ENCODE measurements at places on chromosomes 3 and 15. TPM values are rescaled to one million over a fixed set of nuclear protein-coding genes. Genes with fewer than 3 reads are reported as not detected.
A peak's percentile ranks its signal among the peaks of the same experiment; 100 is the strongest.

CORO2B gene
- 10.5 TPM for total RNA-seq

DNA sequence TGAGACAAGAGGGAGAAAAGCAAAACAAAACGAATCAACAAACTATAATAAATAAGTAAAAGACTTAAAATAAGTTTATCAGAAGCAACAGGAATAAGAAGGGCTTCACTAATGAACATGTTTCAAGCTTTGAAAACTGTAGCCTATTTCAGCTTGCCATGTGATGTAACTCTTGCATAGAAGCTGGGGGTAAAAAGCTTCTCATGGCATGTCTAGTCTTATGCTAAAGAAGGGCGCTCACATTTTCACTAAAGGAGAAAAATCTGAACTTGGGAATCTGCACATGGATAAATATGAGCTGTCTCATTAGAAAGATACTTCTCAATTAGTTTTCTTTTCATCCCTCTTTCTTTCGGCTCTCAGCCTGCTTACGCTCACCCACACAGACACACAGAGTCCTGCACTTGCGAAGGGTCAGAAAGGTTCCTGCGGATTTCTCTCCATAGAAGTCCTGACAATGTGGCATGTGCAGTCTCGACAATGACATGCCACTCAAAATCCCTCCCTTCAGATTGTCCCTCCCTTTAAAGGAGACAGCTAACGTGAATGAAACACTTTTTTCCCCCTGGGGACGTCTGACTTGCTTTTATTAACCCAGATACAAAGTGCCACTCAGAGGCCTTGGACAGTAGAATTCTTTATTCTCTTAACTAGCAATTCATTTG, 568.9 kb upstream of the NR2F2 start:
- no peak for DNase-seq

GRCh38 chr15:50702762-50703334, 16.3 kb upstream of the TRPM7 start:
- no peak for DNase-seq

DNA sequence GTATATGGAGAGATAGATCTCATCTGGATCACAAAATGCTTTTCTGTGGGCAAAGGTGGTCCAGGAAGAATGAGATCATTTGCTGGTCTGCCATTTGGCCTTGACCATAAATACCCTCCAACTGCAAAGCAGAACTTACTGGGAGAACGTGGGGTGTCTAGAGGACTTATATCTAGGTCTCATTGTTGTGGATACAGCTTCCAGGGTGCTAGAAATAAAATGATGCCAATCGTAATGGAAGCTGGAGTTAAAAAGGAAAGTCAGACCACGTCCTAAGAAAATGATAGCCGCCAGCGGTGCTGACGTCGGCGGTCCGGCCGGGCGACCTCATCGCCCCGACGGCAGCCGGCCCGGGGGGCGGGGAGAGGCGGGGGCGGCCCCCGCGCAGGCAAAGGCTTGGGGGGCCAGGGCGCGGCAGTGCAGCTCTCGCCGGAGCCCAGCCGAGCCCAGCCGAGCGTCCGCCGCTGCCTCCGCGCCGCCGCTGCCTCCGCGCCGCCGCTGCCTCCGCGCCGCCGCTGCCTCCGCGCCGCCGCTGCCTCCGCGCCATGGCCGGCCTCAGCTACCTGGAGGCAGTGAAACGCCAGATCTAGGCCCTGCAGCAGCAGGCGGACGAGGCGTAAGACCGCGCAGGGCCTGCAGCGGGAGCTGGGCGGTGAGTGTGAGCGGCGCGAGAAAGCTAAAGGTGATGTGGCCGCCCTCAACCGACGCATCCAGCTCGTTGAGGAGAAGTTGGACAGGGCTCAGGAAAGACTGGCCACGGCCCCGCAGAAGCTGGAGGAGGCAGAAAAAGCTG, 89.5 kb downstream of the EOMES start:
- DNase-seq, result peak; percentile 70

ZPLD1 gene
- not detected for total RNA-seq

C15orf39 gene
- total RNA-seq, result 8.5 TPM

GRCh38 chr3:178010306-178010705, 525.9 kb upstream of the KCNMB2 start:
- no peak for DNase-seq

DNA sequence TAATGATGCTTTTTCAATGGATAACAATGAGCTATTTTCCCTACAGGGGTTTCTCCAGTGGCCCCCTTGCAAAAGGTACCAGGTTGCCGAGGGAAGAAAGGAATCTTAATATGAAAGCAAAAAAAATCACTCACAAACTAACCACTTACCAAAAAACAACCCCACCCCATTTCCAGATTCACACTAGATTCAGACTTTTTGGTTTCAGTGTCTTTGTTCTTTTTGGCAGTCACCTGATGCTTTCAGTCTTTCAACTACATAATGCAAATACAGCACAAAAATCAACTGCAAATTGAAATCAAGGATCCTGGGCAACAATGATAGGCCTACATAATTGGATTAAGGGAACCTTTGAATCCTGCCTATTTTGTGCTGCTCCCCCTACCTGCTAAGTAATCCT, 71.1 kb upstream of the RAP2B start:
- DNase-seq, result no peak

GRCh38 chr15:98746375-98747155, 98.2 kb downstream of the IGF1R start:
- no peak for DNase-seq

DNA sequence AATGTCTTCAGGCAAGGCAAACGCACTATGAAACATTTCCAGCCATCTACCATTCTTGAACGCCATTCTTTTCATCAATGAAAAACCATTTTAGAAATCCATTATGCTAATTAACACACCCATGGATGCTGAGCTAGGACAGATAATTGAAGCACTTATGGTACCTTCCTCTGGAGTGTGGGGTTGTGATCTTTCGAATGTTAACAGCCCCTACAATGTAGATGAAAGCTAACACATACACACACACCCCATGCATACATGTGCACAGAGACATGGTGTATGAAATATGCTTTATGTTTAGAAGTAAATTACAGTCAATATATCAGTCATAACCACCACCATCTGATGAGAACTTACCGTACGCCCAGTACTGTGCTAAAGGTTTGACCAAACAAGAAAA, 189.1 kb downstream of the SHQ1 start:
- no peak for DNase-seq

SNX1 gene
- total RNA-seq, result 29.8 TPM

TLR9 gene
- not detected for total RNA-seq

DNA sequence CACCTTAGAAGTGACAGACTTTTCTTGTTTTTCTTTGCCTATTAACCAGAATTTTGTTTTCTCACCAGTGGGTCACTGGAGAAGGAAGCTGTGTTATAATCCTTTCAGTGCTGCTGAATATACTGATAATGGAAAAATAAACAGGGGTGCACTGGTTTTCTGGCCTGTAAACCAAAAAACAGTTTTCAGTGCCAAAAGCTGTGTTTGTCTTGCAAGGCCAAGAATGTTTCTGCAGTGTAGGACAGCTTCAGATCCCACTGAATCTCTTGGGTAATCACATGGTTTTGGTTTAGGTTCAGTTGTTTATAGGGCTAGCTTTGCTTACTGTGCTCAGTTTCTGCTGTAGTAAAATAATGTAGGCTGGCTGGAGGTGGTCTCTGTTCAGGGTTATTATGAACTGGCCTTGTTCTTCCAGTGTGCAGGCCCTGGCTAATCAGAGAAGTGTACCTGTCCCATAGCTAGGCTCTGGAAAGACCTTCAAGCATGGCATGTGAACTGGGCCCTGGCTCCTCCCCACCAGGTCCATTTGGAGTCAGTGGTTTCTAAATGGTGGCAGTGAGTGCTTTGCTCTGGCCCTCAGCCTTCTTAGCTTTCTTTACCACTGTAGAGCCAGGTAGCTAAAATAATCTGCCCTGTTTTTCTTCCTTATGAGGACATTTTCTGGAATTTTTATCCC, 18.7 kb downstream of the PDE8A start:
- no peak for DNase-seq

- DNase-seq, result no peak
Measured at GRCh38 chr3:171461525-171461917, 1.3 kb upstream of the TNIK start.

DNA sequence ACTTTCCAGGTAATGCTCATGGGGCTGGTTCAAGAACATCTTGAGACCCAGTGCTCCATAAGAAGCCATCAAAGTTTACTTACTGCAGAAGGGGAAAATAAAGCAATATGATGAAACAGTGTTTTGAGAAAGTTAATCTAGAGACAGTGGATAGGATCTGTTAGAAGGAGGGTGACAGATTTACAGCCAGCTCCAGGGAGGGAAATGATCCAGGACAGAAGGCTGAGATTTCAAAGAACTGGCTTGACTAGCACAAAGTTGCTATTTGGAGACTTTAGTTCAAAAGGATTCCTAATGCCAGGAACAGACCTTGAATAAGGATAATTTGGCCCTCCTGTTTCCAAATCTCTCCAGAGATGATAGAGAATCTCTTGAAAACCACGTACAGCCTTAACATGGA, 166.5 kb upstream of the NECTIN3 start:
- DNase-seq, result no peak

- peak; percentile 47 for DNase-seq
Measured at GRCh38 chr3:167406876-167407492, 26.9 kb upstream of the ZBBX start.

- DNase-seq, result no peak
Measured at GRCh38 chr15:77033729-77034671, 36.9 kb downstream of the TSPAN3 start.

ANKRD63 gene
- not detected for total RNA-seq

TGM4 gene
- not detected for total RNA-seq

DNA sequence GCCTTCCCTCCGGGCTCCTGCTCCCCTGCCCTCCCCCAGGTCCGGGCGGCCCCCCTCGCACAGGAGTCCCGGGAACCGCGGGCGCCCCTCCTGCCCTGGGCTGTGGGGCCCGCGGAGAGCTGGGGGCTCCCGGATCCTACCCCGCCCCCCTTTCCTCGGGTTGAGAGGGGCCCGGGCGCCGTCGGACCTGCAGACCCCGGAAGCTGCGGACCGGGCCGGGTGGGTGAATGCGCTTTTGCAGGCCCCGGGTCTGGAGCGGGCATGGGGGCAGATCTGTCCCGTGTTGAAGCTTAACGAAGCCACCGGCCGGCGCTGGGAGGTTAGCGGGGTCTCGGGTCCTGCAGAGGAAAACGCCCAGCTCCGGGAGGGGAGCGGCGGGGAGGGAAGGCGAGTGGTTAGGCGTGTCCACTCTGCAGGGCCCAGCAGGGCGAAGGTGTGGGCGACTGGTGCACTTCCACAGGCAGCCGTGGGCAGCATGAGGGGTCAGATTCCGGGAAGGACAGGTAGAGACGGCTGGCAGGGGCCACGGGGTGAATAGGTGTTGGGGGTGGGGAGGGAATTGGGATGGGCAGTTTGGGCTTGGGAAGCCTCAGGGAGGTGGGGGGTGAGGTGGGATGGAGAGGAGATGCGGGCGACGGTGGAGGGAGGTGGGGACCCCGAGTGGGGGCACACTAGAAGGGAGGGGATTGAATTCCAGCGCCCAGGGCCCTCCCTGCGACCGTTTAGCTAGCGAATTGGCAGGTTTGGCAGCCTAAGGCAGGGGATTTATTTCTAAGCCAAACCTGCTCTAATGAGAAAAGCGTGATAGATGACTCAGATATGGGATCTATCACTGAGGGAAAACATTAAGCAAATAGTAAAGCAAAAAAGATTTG, 635 bp downstream of the CD276 start:
- DNase-seq, result peak; percentile 62

GRCh38 chr3:31295150-31295765, 237.5 kb upstream of the STT3B start:
- no peak for DNase-seq

GRCh38 chr15:70762469-70763119, 764 bp downstream of the UACA start:
- DNase-seq, result peak; percentile 72

ITIH3 gene
- not detected for total RNA-seq

- no peak for DNase-seq
Measured at GRCh38 chr3:191688756-191689433, 227.9 kb downstream of the PYDC2 start.

GATA2 gene
- total RNA-seq, result 36.3 TPM
